NCI-H2107 (cell line): ENCODE measurements at places on chromosomes 12 and 14.

- no peak for DNase-seq
Measured at GRCh38 chr12:18907728-18908127, 169.8 kb downstream of the CAPZA3 start.

DNA sequence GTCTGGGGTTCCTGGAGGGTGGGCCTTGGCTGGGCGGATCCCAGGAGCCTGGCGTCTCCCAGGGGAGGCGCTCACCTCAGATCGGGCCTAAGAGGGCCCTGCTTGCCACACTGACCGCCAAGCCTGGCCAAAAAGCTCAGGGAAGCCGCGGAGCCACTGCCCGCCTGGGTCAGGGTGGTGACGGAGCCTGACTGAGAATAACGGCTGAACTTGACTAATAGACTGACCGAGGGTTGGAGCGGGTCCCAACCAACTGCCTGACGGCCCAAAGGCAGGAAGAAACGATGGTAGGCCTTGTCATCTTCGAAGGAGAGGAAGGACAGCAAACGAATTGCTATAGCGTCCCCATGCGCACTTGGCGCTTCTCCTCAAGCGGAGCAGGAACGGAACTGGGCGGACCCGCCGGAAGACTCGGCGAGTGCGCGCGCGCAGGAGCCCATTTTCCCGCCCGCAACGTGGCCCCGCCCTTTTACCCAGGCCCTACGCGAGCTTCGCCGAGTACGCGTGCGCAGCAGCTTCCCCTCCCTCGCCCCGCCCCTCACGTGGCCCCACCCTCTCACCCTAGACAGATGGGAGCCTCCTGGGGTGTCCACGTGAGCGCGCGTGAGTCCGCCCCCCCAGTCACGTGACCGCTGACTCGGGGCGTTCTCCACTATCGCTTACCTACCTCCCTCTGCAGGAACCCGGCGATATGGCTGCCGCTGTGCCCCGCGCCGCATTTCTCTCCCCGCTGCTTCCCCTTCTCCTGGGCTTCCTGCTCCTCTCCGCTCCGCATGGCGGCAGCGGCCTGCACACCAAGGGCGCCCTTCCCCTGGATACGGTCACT, at the start of the genes ERP29 and TMEM116:
Gene ERP29, plus strand, starts transcription at position 652 of the 826 bp plus-strand sequence. Its CDS starts 40 bp downstream, at position 692.
Gene TMEM116, minus strand, starts transcription at position 391 of the 826 bp plus-strand sequence. CDS start 7,895 bp downstream, outside the sequence.
- peak; percentile 99 for DNase-seq

DNA sequence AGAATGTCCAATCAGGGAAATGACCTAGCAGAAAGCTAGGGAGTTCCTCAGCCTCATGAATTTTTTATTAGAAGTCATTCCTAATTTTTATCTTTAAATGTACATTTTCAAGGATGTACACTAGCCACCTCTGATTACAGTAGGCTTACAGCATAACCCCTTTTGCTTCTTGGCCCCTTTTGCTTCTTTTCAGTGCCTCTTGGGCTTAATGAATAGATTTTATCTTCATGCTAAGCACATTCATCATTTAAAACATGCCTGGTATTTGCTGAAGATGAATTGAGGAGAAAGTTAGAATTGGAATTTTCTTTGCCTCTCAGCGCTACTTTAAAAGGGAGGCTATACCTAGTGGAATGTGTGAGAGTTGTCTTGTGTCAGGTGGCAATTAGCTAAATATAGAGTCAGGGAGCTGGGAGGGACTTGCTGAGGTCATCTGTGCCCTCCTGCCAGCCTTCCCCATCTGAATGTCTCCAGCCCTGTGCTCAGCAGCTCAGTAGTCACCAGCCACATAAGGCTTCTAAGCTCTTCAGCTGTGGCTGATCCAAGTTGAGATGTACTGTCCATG, 132.1 kb downstream of the SAMD4A start:
- DNase-seq: no peak

- DNase-seq: no peak
Measured at GRCh38 chr14:31263485-31264133, 56.0 kb upstream of the HECTD1 start.
